ENCODE measurements at places on chromosomes 13 and 19. TPM values are rescaled to one million over a fixed set of nuclear protein-coding genes. Genes with fewer than 3 reads are reported as not detected.

DNA sequence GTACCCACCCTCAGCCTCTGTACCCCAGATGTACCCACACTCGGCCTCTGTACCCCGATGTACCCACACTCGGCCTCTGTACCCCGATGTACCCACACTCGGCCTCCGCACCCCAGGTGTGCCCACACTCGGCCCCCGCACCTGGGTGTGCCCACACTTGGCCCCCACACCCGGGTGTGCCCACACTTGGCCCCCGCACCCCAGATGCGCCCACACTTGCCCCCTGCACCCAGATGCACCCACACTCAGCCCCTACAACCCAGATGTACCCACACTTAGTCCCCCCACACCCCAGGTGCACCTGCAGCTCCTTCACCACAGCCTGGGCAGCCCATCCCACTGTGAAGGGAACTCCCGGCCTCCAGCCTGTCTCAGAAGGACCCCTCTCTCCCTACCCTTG is 69.7 kb downstream of the PEX11G start:
- DNase-seq: no peak

DNA sequence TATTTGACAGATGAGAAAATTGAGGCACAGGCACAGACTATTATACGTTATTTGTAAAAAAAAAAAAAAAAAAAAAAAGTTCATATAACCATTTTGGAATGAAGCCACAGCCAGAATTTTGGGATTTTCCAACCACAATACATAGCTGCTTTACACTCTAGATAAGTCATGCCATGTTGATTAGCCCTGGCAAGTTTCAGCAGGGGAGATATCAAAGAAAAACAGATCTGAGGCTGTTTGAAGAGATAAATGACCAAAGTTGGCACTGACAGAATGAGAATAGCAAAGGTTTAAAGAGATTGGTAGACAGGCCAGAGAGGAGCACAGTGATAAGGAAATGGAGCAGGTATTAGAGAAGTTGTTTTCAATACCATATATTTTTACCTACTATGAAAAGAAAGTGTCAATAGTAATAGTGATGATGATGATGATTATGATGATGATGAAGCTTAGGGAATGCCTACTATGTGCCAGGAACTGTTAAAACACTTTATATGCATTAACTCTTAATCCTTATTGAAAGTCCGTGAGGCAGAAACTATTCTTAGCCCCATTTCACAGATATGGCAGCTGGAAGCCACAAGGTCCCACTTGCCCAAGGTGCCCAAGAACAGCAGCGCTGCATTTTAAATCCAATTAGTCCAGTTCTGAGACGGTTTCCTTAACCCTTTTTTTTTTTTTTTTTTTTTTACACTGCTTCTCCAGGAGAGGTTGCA is 105.5 kb downstream of the MBNL2 start:
- DNase-seq: no peak

- no peak for DNase-seq
Observed at GRCh38 chr19:42010245-42011126, 16.5 kb upstream of the ATP1A3 start.

GRCh38 chr13:109650861-109651260 is 135.5 kb downstream of the IRS2 start:
- DNase-seq: no peak

- DNase-seq: no peak
Observed at GRCh38 chr19:30155381-30156200, 213.6 kb downstream of the URI1 start.

GRCh38 chr13:98879957-98880356 is 97.9 kb downstream of the DOCK9 start:
- no peak for DNase-seq

GRCh38 chr19:5774921-5775320 is 9.6 kb downstream of the PRR22 start:
- DNase-seq: no peak

- no peak for DNase-seq
Observed at GRCh38 chr13:113205428-113205931, 3.0 kb downstream of the PCID2 start.

GRCh38 chr13:80548915-80549314 is 208.0 kb upstream of the SPRY2 start:
- no peak for DNase-seq

- no peak for DNase-seq
Observed at GRCh38 chr19:38666663-38667511, 19.4 kb downstream of the ACTN4 start.

- DNase-seq: no peak
Observed at GRCh38 chr19:5738423-5738822, 18.0 kb downstream of the CATSPERD start.

DNA sequence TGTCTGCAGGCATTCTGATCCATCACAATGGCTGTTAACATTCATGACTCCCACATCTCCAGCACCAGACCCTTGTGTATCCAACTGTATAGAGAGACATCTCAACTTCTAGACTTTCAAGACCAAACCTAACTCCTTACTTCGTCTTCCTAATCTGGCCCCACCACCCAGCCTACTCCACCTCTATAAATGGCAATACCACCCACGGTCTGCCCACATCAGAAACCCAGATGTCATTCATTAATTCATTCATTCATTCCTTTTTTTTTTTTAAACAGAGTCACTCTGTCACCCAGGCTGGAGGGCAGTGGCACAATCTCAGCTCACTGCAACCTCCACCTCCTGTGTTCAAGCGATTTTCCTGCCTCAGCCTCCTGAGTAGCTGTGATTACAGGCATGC is 10.4 kb downstream of the GPR42 start:
- DNase-seq: no peak

- no peak for DNase-seq
Observed at GRCh38 chr13:27474751-27475268, 24.4 kb upstream of the MTIF3 start.

- DNase-seq: no peak
Observed at GRCh38 chr19:33558856-33559255, 37.3 kb upstream of the PEPD start.

DNA sequence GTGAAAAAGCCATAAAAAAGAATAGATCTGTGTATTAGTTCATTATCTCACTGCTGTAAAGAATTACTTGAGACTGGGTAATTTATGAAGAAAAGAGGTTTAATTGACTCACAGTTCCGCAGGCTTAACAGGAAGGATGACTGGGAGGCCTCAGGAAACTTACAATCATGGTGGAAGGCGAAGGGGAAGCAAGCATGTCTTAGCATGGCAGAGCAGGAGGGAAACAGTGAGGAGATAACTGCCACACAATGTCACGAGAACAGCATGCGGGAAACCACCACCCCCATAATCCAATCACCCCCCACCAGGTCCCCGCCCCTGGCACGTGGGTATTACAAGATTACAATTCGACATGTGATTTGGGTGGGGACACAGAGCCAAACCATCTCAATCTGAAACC is 39.1 kb upstream of the EEF1AKMT1 start:
- DNase-seq: no peak

DNA sequence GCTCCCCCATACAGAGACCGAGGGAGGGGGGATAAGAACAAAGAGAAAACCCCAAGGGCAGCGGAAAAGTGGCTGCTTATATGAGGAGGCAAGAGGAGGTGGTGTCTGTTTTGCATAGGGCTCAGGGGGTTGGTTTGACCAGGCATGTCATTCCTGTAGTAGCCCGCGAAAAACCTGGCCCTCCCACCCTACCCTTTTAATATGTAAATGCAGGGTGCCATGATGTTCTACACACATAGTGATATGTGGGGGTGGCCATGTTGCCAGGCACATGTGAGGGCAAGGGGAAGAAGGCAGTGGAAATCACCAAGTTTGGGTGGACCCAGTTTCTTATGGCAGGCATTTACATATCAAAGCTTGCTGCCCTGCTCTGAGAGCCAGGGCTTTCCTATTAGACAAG is 203.5 kb upstream of the UBL3 start:
- no peak for DNase-seq

DNA sequence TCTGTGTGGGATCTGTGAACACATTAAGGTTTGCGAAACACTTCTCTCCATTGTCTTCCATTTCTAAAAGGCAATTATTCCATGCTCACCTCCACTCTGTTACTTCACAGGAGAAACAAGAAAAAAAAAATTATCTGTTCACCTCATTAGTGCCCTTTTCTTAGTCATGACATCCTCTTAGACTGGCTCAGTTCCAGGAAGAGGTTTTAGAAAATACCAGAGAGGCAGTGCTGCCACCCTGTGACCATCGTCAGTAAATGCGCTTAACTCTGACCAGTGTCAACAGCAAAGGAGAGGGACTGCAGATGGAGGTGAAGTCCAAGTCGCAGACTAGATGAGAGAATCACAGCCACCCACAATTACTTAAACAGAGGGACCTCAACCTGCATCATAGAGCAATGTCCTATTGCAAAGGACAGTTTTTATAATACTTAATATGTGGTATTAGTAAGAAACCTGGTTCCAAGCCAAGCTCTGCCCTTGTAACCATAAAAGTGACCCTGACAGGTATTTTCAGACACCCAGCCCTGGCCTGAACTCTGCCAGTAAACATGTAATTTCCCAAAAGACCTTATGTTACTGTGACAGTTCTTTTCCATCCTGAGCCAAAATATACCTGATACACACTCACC is 19.4 kb downstream of the CEACAM21 start:
- DNase-seq: peak; percentile 62

DNA sequence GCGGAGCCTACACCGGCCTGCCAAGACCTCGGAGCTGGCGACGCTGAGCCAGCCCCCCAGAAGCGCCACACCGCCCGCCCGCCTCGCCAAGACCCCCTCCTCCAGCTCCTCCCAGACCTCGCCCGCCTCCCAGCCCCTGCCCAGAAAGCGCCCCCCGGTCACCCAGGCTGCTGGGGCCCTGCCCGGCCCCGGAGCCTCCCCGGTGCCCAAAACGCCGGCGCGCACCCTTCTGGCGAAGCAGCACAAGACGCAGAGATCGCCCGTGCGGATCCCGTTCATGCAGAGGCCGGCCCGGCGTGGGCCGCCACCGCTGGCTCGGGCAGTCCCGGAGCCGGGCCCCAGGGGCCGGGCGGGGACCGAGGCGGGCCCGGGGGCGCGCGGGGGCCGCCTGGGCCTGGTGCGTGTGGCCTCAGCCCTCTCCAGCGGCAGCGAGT is 10.2 kb downstream of the C19orf25 start:
- no peak for DNase-seq

GRCh38 chr13:76954538-76954937 is 6.2 kb downstream of the ACOD1 start:
- no peak for DNase-seq

DNA sequence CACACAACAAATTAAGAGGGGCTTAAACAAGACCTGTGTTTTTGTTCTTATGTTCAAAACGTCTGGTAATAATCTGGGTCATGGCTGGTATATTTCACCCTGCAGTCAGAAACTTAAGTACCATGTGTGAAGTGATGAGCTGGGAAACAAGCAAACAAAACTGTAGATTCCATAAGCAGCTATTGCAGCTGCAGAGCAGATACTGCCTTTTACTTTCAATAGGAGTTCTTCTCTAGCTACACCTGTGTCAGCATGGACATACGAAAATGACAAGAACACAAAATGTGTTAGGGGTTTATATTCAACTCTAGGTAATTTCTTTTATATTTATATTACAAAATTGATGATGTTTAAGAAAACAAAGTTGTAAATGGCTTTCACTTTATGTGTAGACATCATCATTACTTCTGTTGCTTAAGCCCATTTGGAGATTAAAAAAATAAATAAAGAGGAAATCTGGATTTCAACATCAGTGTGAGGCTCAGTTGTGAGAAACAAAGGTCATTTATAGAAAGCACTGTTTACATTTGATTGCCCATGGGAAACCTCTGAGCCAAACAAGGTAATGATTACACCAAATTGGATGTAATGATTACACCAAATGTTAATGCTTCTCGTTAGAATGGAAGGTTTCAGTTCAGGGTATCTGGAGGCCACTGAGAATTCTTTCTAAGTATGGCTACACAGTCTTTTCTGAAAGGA is 451.0 kb upstream of the SLC10A2 start:
- no peak for DNase-seq

DNA sequence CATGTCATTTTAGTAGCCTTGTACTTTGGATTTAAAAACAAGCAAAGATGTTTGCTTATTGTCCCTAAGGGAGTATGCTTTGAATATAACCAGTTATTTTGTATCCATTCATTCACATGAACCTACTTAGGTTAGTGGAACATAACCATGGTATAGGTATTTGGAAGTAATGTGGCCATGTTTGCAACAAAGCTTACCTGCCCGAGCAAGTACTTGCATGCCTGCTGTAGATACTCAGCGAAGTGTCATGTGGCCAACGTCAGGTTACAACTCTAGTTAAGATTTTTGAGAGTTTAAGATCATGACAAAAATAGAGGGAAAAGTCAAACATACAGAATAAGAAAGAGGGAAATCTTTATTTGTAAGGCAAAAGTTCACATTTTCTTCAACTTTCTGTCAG is 57.2 kb downstream of the COG6 start:
- no peak for DNase-seq

DNA sequence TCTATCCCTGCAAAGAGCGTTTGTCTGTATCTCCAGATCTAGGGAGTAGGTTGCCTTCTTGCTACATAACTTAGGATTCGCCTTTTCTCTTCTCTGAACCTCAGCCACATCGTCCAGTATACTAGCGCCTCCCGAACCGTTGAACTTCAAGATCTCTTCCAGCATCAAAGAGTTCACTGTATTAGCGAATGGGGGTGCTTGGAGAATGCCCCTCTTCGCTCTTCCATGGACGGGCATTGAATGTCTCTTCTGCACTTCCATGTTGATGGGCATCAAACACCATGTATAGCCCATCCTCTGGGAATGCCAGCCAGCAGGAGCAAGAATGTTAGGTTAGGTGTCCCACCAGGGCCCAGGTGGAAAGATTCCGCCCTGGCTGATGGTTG is 575 bp upstream of the OXGR1 start:
- no peak for DNase-seq

GRCh38 chr13:40983725-40984667 is 35.1 kb downstream of the ELF1 start:
- DNase-seq: no peak

- DNase-seq: no peak
Observed at GRCh38 chr13:111584101-111584672, 263.7 kb downstream of the TEX29 start.

DNA sequence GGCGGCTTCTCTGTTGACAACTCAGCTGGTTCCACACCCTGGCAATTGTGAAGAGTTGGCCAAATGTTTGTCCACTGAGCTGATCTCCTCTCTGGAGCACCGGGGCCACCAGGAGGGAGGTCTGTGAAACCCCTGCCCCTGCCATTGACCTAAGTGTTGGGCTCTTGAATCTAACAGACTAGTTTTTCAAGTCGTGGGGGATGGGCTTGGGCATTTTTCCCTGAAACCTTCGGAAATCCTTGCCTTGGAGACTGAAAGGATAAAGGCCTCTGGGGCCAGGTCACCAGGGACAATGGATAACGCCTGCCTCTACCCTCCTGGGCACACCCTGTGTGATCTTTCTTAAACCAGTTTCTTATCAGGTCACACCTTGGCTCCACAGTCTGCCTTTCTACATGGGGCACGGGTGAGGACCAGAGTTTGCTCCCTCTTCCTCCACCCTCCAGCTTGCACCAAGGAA is 881 bp downstream of the GEMIN7 start:
- DNase-seq: no peak

- no peak for DNase-seq
Observed at GRCh38 chr13:24281188-24282008, 28.0 kb upstream of the C1QTNF9 start.

The PROZ gene
- polyA plus RNA-seq: not detected

The ANGPTL8 gene
- 0.21 TPM for polyA plus RNA-seq

The PDS5B gene
- polyA plus RNA-seq: 3.7 TPM

The C19orf67 gene
- not detected for polyA plus RNA-seq

The TNFRSF19 gene
- polyA plus RNA-seq: 4.6 TPM

The FGF9 gene
- polyA plus RNA-seq: not detected

The MYO1F gene
- polyA plus RNA-seq: 0.51 TPM

The DMWD gene
- 39.3 TPM for polyA plus RNA-seq

The SSC5D gene
- 2.6 TPM for polyA plus RNA-seq

The BRSK1 gene
- polyA plus RNA-seq: 49.7 TPM

The ZNF578 gene
- polyA plus RNA-seq: 2.5 TPM

The SHISA2 gene
- not detected for polyA plus RNA-seq

The FAM98C gene
- polyA plus RNA-seq: 26.7 TPM

Measured in SK-N-SH (cell line).